ACHN (cell line): ENCODE measurements at places on chromosomes 6 and 20.
A peak's percentile ranks its signal among the peaks of the same experiment; 100 is the strongest.

DNA sequence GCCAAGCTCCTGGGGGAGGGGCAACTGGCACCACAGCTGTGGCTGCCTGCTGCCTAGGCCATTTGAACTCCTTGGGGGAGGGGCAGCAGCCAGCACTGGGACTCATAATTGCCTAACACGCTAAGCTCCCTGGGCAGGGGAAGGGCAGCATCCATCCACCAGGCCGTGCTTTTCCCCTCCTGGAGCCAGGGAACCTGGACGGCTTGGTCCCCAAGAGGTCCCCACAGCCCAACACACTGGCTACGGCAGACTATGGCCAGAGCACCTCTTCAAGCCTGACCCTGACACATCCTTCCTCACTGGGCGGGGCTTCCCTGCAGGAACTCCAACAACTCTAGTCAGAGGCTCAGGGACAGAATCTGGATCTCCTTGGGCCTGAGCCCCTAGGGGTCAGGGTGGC is 269.4 kb downstream of the RNF144B start:
- DNase-seq: no peak

GRCh38 chr6:116444092-116444491 is 17.1 kb upstream of the CALHM6 start:
- peak; percentile 30 for DNase-seq

DNA sequence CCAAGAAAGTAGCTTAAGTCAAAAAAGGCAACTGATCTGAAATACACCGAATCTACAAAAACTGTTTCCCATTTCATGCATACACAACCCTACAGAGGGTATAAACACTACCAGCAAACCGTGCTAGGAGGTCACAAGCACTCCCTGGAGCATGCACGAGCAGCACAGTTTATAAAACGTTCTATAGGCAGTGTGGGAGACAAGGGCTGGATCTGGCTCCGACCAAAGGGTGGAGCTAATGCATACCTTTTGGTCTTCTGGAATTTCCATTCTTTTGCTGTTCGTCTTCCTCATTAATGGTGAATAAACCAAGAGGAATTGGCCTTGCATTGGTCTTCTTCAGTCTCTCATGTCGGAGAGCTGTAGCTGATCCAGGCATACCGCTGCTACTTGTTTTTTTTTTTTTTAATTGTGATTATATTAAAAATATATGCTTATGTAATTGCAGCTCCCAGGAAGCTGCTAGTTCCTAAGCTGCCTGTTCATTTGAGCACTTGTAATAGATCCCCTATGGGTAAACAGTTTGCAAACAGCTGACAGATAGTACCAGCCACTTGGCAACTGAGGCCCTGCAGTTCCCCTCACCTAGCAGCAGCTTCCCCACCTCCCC is 24.5 kb downstream of the MAP7 start:
- no peak for DNase-seq

GRCh38 chr6:68572525-68572924 is 62.6 kb upstream of the ADGRB3 start:
- DNase-seq: peak; percentile 46

DNA sequence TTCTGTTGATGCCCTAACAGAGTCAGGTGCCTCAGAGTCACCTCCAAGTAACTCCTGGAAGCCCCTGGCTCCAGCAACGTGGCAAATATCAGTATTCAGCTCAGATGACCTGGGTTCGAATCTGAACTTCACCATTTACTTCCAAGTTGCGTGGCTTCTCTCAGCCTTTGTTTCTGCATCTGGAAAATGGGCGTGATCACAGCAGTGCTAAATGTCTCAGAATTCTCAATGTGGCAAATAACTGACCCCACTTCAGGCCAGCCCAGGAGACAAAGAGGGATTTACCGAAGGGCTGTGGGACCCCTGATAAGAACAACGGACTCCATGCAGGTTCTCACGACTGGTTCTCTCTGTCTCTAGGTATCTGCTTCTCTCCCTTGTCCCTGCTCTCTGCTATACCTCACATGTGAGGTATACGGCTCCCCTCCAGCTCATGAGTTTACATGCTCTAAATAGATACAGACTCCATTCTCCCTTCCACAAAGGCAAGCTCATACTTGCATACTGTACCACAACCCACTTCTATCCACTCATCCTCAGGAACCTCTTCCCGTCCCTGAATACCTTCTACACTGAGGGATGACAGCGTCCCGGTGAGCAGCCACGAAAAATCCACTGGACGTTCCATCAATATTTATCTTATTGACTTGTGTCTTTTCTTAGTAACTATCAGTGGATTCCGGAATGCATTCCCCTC is 84.1 kb downstream of the SNX5 start:
- DNase-seq: no peak

- no peak for DNase-seq
These were observed 233.2 kb downstream of the ARHGAP18 start for GRCh38 chr6:129476810-129477209.

GRCh38 chr20:60086821-60087562 is 128.8 kb downstream of the CDH26 start:
- no peak for DNase-seq
